HuH-7 (cell line): ENCODE measurements at places on chromosomes 13 and 19.

GRCh38 chr19:41851456-41851855 lies 6.6 kb downstream of the DMRTC2 start:
- no peak for DNase-seq

DNA sequence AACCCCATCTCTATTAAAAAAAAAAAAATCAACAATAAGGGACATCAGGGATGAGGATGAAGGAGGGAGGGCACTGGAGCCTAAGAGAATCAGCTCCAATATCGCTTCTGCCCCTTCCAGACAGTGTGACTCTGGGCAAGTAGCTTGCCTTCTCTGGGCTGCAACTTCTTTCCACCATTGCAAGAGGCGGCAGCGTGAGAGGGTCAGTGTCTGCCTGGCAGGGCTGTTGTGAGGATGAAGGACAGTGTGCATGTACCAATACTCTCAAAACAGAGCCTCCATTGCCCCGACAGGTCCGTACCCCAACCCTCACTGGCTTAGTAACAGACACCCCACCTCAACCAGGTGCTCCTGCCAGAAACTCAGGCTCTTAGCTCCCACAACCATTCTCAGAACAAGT lies 15.3 kb upstream of the LENG8 start:
- no peak for DNase-seq

DNA sequence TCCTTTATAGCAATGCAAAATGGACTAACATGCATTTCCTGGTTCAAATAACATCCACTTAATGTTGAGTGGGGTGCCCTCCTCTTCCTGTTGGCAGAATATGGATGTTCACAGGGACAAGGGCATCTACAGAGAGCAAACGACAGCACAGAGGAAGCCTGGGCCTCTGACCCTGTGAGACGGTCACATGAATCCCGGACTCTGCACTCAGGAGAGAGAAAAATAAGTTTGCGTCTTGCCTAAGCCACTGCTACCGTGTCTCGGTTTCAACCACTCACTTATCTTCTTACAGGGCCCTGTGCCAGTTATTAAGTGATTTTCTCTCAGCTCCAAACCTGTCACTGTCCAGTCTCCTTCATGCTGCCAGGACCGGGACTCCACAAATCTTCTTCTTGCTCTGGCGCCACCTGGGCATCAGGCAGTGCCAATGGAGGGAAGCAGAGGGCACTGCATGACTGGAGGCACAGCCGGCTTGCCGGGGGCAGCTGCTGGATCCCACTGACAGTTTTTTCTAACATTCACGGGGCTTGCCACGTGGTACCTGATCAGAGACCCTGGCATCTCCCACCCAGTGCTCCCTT lies 11.8 kb downstream of the LIG1 start:
- no peak for DNase-seq

DNA sequence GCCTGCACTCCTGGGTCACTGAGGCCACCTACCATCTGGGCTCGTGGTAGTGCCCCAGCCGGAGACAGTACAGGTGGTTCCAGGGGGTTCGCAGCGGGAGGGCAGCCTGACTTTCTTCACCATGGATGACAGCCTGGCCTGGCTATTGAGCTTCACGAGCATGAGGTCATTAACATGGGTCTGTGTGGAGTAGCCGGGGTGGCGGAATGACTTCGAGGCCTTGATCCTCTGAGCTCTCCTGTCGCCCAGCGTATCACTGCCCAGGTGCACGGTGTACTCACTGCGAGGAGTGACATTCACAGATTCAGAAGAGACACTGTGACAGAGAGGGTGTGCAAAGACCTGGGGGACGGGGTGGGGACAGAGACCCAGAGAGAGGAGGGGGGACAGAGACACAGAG lies 3.5 kb downstream of the KLK7 start:
- no peak for DNase-seq

- DNase-seq = no peak
Observed at GRCh38 chr19:3335431-3336350, 30.7 kb upstream of the NFIC start.

DNA sequence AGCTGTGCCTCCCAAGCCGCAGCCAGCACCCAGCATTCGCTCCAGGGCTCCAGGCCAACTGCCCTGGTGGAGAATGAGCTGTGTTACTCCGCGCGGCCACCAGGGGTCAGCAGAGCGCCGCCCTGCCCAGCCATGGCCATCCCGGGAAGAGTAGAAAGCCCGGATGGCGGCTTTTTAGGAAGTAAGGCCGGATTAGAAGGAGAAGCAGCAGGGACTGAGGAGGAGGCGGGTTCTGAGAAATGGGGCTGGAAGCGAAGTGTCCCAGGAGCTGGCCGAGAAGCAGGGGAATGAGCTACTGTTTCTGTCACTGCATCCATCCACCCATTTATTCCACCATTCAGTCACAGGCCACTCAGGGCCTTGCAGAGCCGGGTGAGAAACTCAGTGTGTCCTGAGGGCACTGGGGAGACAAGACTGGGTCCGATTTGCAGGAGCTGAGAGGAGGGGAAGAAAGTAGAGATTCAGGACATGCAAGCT lies 6.6 kb upstream of the NPAS1 start:
- DNase-seq = peak; percentile 92

DNA sequence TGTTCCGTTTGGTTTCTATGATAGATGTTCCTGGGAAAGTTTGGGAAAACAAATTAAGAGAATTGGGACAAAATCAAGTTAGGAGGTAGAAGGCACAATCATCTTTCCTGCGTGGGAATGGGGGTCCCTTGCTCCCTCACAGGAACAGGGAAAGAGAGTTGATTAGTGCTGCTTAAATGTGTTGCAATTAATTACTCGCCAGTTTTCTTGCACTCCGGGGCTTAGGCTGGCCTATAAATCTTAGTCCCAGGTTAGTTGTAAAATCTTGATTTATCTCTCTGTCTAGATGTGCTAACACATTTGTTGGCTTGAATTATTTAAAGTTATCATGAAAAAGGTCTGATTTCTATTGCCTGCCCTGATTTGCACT lies 10.1 kb downstream of the B3GLCT start:
- DNase-seq = no peak
